Uterus (tissue), 4 donors: ENCODE measurements at places on chromosomes 7 and 10. TPM values are rescaled to one million over a fixed set of nuclear protein-coding genes. Genes with fewer than 3 reads are reported as not detected.

DNA sequence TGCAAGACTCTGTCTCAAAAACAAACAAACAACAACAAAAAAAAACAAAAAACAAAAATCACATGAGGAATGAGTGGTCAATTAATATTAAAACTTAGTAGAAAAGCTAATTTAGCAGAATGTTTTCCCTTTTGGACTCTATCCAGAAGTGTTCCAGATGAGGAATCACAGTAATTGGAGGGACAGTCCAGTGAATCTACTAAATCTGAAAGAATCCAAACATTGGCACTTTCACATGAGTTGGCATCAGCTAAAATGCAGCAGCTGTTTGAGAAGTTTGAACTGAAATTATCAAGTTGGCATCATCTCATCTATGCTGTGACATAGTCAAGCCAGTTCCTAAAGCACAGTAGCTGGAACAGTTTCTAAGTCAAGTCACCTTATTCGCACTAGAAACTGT lies 367.8 kb downstream of the PPP1R3A start:
- no peak for DNase-seq

GRCh38 chr7:37040330-37040729 lies 316.0 kb upstream of the AOAH start:
- DNase-seq, result no peak

NT5C3A gene
- total RNA-seq, result 21.3 TPM

OR9A4 gene
- total RNA-seq, result not detected
